Posterior vena cava (tissue), 2 donors: ENCODE measurements at places on chromosomes 5 and 9. TPM values are rescaled to one million over a fixed set of nuclear protein-coding genes. Genes with fewer than 3 reads are reported as not detected.

GRCh38 chr9:81979196-81979595 lies 9.4 kb upstream of the SPATA31D1 start:
- no peak for DNase-seq

ST8SIA4 gene
- 13.6 TPM for total RNA-seq

DNA sequence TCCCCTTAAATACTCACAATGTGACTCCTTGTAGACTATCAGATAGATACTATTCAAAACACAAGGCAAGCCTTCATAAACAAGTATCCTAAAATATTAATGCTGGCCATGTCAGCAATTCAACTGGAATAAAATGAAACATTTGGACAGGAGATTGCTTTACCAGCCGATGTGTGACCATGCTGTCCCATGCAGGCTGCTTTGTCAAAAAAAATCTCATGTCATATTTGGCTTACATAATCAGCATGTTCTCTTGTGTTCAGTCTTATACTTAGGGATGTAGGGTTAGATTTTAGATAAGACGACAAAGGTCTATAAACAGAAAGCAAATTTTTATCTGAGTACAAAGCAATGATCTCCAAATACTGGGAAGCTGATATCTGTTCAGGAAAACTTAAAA lies 108.5 kb downstream of the NR6A1 start:
- DNase-seq: no peak

DNA sequence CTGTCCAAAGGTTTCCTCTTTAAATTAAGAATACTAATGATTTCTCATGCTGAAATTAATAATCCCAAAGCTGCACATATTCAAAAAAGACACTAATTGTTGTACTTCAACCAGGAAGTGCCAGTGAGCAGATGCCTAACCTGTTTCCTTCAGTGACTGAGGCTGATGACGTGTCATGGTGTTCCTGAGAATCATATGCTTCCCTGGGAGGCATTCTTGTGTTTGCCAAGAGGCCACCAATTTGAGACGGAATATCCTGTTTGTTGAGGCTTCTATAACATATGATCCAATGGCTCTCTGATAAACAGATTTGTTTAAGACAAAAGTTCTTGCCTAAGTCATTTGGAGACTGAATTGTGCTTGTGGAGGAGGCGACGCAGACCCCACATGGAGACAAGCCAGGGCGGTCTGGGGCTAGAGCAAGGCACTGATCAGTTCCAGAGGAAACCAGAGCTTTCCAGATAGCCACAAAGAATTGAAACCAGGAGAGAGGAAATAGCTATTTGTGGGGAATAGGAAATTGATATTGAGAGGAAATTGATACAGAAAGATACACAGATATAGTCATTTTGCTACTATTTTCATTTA lies 66.4 kb upstream of the ZNF608 start:
- no peak for DNase-seq

CD72 gene
- 4.2 TPM for total RNA-seq

LHX6 gene
- total RNA-seq: 8.3 TPM

DNA sequence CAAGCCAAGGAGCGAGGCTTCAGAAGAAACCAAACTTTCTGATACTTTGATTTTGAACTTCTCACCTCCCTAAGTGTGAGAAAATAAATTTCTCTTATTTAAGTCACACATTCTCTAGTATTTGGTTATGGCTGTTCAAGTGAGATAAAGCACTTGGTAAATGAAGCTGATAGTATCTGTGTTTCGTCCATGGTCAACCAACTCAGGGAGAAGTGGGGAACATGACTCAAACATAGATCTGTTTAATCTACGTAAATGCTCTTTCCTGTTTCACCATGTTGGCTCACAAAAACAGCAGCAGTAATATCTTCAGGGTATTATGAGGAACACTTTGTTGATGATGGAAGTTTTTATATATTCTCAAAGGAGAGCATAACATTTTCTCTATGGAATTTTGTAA lies 2167.2 kb upstream of the C9orf72 start:
- no peak for DNase-seq

- no peak for DNase-seq
These were observed 286.4 kb upstream of the CDH12 start for GRCh38 chr5:23139338-23140171.

GRCh38 chr5:150213530-150213929 lies 23.7 kb downstream of the SLC6A7 start:
- no peak for DNase-seq

CLTB gene
- 179 TPM for total RNA-seq

- DNase-seq: no peak
These were observed 63.5 kb downstream of the GADD45G start for GRCh38 chr9:89668216-89668865.

ARRDC1 gene
- 18.0 TPM for total RNA-seq

- no peak for DNase-seq
These were observed 147.8 kb downstream of the SLC24A2 start for GRCh38 chr9:19641046-19641445.

DNA sequence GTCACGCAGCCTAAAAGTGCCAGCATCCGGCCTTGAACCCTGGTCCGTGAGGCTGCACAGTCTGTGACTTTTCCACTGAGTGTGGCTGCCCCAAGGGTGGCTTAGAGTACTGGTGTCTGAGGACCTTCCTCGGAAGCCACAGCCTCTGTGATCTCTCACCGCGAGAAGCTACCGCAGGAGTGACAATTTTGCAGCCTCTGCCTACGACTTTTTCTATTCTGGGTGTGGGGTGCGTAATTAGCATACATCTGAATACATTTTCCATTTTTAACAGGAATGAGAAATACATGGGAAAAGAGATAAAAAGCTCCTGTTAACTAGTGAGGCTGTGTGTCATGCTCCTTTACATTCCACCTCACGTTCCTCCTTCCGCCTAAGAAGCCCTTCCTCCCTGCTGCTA lies 48.3 kb upstream of the HRH2 start:
- peak; percentile 64 for DNase-seq

DNA sequence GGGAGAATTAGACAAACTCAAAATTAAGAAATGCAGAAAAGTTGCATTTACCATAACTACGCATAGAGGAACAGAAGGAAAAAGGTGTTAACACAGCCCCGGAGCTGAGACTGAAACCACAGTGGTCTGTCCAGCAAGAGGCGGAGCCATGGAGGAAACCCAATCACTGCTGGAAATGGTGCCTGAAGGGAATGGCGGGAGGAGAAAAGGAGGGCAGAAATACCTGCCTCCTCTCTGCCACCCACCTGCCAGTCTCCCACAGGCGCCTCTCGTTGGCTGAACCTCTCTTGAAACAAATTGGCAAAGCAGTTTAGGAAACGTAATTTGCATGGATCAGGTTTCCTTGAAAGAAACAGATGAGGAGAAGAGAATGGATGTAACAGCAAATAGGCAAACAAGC lies 9.7 kb upstream of the PRKACG start:
- no peak for DNase-seq

DNA sequence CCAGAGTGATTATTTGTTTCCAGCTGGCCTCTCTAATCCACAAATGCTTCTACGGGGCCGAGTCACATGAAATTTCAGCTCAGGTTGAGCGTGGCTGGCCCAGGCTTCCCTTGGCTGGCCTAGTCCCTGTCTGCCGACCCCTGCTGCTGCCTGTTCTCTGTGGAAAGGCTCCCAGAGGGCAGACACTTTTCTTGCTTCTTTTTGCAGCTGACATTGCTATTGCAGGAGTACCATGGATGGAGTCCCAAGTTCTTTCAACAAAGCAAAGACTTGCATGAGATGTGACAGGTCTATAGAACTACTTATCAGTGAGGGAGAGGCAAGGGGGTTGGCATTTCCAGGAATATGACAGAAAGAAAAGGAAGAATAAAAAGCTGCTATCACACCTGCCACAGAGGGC lies 287.4 kb upstream of the ARRDC3 start:
- DNase-seq: no peak

DNA sequence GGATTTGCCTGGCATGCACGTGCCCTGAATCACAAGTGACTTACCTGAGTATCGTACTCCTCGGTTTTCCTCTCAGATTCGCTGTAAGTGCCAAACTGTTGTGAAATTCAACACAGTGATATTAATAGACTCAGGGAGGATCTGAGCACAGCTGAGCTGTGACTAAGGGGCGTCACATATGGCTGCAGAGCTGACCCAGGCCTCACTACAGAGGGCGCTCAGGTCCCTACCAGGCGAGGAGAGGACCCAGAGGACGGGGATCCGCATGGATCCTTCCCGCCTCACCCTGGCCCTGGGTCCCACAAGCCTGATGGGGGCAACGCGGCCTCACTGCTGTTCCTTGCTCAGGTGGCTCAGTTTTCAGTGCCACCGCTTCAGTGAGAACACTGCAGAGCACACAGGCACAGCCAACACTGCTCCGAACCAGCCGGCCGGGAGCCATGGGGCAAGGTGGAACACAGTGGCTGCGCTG lies 20.1 kb downstream of the CLPTM1L start:
- no peak for DNase-seq

RNF180 gene
- total RNA-seq: 49.6 TPM

CCL21 gene
- 161 TPM for total RNA-seq

GRCh38 chr9:128191406-128192046 lies at the start of gene CIZ1:
TSS of gene CIZ1 (minus strand) at chr9:128191572. CDS start at chr9:128190857, 715 bp downstream.
- peak; percentile 94 for DNase-seq

- no peak for DNase-seq
These were observed 38.1 kb upstream of the TUSC1 start for GRCh38 chr9:25716220-25716872.

PCDHGA8 gene
- total RNA-seq: 2.4 TPM

SLC2A6 gene
- total RNA-seq: 4.0 TPM

DNA sequence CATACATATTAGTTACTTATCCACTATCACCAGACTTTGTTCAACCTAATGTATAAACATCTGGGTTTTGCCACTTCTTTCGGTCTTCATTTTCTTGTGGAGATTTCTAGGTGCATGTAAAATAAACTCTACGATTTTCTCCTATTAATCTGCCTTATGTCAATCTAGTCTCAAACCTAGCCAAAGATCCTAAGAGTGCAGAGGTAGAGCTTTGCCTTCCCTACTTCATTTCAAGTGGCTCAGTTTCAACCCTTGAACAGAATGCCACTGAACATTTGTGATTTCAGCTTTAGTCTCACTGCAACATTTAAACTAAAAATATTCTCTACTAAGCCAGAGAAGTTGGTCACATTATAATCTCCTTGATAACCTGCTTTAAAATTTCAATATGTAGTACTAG lies 94.0 kb downstream of the EDIL3 start:
- DNase-seq: no peak

GRCh38 chr5:120251898-120252297 lies 212.2 kb upstream of the PRR16 start:
- no peak for DNase-seq

DNA sequence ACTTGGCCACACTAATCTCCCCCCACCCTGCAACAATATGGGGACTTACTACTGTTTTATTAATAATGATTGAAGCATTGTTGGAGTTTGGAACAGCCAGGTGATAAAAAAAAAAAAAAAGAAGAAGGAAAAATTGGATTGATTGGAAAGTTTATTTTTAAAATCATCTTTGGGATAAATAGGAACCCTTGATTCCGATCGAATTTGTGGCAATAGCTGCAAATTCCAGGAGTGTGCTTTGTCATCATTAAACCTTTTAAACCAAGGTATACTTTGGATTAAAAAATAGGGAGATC lies 907 bp upstream of the NR2F1 start:
- no peak for DNase-seq
